ENCODE measurements at places on chromosomes 7 and 10.
A peak's percentile ranks its signal among the peaks of the same experiment; 100 is the strongest.

DNA sequence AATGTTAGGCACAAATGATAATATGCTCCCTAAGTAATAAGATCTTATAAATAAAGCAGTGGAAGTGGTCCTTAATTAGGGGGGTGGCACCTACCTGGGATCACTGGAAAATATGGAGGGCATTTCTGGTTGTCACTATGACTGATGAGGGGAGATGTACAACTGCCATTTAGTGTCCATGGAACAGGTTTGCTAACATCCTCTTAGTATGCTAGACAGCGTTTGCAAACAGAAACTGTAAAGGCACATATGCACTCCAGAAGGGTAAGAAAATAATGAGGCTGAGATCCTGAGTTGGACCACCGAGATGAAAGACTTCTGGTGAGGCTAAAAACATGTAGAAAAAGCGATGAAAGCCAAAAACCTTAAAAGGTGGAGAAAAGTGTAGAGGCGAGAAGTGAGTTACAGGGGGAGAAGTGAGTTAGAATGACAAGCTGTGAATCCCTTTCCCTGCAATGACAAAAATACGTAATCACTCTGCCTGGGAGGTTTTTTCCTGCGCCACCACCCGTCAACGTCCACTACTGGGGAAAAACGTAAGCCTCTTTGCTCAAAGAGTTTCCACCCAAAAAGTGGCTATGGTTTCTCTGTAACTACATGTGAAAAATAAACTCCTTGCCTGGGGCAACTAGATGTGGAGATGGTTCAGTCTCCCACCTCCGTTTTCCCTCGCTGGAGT lies 767 bp downstream of the KRIT1 start:
- peak; percentile 8 for DNase-seq

DNA sequence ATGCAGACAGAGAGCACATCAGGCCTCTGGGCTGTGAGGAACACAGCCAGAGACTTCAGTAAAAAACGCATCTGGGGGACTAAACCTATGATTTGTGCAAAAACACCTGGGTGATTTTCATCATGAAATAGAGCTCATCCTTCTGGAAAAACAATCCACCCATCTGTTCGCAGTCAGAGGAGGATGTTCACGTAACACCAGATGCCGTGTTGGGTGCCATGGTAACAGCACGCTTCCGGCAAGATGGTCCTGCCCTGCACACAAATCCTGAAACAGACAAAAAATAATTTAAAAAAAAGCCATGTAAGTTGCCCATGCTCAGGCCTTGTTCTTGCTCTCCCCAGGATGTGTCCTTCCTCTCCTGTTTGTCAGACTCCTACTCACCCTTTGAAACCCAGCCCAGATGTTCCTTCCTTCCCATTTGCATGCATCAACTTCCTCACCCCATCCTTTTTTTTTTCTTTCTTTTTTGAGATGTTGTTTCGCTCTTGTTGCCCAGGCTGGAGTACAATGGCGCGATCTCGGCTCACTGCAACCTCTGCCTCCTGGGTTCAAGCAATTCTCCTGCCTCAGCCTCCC lies 28.3 kb upstream of the GNA12 start:
- DNase-seq: no peak

GRCh38 chr10:81603106-81603620 lies 271.8 kb upstream of the NRG3 start:
- no peak for DNase-seq

GRCh38 chr7:98168904-98169621 lies 42.2 kb upstream of the BHLHA15 start:
- no peak for DNase-seq

GRCh38 chr10:61159253-61159652 lies 215.3 kb upstream of the RHOBTB1 start:
- peak; percentile 16 for DNase-seq

DNA sequence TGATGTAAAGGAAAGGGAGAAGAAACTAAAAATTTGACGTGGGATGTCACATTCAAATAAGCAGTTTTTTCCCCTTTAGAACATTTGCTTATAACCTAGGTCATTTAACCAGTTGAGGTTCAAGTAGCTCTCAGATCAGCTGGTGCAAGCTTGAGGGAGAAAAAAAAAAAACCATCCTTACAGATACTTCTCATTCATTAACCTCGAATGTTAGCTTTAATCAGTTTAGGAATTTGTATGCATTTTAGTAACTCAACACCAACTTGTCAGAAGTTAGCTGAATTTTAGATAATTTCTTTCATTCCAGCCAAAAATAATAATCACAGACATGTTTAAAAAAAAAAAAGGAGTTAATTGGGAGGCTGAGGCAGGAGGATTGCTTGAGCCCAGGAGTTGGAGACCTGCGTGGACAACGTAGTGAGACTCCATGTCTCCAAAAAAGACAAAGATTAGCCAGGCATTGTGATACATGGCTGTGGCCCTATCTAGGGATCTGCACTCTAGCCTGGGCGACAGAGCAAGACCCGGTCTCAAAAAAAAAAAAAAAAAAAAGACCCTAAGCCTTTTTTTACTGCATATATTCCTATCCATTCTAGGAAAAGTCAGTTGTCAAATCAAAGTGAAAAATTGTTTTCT lies 46.2 kb downstream of the BMPR1A start:
- DNase-seq: no peak

DNA sequence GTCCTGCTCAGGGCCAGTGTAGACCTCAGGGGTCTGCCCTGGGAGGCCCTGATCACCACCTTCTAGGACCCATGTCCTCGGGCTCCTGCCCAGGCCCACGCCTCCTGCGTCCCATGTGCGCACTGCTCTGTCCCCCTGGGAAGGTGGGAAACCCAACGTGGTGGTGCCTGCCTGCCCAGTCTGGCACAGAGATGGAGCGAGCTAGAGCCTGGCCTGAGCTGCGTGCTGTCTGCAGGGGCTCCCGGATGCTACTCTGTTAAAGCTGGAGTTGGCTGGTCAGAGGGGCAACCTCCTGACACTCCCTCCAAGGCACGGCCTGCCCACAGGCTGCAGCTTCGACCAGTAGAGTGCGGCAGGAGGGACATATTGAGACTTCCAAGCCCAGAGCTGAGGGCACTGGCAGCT lies 171.7 kb downstream of the DNAJB6 start:
- no peak for DNase-seq

DNA sequence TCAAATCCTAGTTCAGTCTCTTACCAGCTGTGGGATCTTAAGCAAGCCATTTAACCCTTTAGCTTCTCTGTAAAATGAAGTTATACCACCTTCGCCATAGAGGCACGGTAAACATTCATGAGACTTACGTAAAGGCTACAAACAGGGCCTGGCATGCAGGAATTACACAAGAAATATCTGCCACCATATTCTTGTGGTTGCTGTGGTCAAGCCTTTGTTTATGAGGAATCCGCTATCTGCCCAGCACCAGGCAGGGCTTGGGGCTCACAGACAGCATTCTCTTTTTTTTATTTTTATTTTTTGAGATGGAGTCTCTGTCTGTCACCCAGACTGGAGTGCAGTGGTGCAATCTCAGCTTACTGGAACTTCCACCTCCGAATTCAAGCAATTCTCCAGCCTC lies 9.9 kb downstream of the AIFM2 start:
- DNase-seq: no peak
